Esophagus squamous epithelium (tissue), 5 donors: ENCODE measurements at places on chromosomes 5 and 9.

DNA sequence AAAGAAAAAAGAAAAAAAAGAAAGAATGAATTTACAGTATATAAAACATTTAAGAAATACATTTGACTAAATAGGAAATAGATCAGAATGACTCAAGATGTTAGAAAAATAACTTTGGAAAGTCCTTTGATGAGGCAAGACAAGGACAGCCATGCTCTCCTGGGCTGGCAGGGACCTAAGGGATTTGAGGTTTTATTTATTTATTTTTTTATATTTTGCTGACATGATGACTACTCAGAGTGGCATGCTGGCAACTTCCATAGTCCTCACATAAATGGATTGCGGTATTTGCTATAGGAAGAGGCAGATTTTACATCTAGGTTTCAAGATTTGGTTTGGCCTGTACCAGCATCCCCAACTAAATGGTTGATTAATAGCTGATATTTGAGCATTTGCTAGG, 17.7 kb downstream of the SLC28A3 start:
- no peak for DNase-seq

DNA sequence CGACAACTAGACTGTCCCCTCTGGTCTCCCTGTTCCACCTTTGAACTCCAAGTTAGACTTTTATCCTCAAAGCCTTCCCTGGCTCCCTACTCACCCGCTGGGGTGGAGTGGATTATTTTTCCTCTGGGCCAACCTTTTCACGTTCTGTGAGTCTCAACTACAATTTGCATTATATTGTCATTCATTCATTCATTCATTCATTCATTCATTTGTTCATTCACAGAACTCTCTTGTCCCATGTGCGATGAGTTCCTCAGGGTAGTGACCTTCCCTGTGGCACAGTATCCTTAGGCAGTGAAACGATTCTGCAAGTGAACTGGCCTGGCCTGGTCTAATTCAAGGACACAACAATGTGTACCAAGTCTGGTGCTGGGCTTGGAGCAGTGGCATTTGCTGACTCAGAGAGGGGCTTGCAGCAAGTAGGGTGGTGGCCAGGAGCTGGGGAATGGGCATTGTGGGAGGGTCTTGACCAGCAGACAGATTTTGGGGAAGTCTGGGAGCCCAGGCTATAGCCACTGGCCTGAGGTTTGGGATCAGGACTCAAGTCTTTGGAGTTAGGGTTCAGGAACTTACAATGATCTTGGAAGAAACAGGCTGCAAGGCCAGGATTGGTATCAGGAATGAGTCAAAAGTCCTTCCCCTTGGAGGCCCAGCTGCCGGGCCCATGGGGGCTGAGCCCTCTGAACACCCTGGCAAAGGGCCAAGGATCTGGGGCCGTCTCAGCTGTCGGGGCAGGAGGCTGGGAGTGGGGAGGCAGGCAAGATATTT, 37.2 kb upstream of the COL15A1 start:
- DNase-seq, result no peak

- no peak for DNase-seq
These were observed 6.4 kb downstream of the ARRDC1 start for GRCh38 chr9:137611623-137612609.

- DNase-seq, result no peak
These were observed 190.5 kb downstream of the GAS1 start for GRCh38 chr9:86756576-86757381.

DNA sequence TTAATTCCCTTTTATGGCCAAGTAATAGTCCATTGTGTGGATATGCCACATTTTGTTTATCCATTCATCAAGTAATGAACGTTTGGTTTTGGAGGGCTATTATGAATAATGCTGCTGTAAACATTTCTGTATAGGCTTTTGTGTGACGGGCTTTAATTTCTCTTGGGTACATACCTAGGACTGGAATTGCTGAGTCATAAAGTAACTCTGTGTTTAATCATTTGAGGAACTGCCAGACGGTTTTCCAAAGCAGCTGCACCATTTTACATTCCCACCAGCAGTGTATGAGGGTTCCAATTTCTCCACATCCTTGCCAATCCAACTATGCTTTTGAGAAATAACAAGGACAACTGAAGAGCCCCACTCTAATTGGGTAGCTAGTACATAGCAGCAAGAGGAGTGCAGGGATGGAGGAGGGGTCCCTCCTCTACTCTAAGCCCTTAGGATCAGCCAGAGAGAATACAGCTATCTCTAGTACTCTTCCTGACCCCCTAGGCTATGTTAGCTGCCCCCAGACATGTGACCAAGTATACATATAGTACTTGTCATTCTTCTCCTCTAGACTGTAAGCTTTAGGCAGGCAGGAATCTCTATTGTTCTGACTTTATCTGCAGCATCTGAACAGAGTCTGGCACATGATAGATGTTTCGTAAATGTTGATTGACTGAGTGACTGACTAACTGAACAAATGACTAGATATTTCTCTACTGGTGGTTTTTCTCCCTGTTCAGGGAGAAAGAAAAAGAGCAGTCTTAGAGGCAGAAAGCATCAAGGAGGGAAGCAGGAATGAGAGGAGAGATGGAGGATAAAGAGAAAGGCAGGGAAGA, 22.1 kb upstream of the MATR3 start:
- no peak for DNase-seq

DNA sequence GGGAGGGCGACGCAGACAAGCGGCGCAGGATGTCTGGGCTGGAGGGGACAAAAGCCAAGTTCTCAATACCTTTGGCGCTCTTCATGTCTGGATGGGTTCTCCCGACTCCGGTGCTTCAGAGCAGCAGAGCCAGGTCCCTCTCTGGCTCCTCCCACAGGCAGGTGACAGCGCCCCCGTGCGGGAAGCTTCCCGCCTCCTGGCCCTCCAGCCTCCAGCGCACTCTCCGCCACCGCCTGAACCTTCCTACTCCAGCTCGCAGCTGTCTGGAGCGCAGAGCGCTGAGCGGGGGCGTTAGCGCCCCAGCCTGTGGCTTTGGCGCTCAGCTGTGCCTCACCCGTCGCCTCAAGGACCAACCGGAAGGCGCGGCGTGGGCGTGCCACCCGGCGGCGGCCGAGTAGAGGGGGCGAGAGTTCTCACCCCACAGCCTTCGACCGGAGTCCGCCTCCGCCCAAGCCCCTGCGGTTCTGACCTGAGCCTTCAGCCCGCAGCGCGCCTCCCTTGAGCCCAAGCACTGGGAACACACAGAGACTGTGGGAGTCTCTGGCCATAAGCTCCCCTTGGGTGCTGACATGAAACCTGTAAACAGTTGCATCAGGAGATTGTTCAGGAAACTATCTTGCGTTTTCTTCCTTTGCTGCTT, at the start of gene SLCO4C1:
Gene SLCO4C1 (minus strand): TSS at position 107 of the 640 bp plus-strand sequence. CDS start 22 bp downstream, at position 85.
- DNase-seq, result no peak

DNA sequence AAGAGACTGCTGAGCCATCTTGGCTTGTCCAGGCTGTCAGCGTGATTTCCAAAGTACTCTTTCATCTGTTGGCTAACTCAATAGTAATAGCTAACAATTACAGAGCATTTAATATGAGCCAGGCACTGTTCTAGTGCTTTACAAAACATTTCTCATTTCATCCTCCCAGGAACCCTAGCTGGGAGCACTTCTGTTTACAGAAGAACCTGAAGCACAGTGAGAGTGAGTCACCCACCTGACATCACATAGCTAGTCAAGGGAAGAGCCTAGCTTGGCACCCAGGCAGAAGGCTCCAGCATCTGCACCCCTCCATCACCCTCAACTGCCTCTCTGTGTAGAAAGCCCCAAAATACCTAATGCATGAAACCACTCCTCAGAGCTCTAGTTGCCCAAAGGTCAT, 57.5 kb upstream of the IQGAP2 start:
- no peak for DNase-seq

- no peak for DNase-seq
These were observed 27.3 kb downstream of the EXD3 start for GRCh38 chr9:137395666-137396010.

GRCh38 chr5:66713998-66714397, 117.8 kb downstream of the MAST4 start:
- no peak for DNase-seq

- no peak for DNase-seq
These were observed 132.1 kb downstream of the PCSK1 start for GRCh38 chr5:96300976-96301375.

GRCh38 chr5:170161069-170161468, 55.4 kb downstream of the FOXI1 start:
- DNase-seq, result no peak

DNA sequence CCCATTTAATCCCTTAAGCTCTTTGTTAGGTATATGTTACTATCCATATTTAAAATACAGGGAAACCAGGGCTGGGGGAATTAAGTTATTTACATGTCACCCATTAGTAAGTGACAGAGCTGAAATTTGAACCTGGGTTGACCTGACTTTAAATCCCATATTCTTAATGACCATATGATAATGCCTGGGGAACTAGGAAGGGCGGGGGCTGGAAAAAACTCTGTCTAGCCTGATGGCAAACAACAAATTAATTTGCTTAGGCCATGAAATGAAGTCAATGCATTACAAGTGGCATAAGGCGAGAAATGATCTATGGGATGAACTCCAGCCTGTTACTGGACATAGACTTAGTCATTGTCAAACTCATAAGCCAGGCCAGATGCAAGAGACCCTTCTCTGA, 325.7 kb upstream of the WWC1 start:
- DNase-seq, result no peak

DNA sequence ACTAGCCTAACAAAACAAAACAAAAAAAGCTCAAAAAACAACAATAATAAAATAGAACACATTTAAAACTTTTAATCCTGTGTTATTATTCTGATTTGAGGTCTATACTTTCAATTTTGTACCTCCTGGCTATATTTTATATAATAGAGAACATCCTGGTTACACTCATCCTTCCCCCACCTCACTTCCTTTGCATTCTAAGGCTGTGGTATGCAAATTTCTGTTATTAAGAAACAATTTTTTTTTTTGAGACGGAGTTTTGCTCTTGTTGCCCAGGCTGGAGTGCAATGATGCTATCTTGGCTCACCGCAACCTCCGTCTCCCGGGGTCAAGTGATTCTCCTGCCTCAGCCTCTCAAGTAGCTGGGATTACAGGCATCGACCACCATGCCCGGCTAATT, 3.1 kb upstream of the RPL37 start:
- no peak for DNase-seq

DNA sequence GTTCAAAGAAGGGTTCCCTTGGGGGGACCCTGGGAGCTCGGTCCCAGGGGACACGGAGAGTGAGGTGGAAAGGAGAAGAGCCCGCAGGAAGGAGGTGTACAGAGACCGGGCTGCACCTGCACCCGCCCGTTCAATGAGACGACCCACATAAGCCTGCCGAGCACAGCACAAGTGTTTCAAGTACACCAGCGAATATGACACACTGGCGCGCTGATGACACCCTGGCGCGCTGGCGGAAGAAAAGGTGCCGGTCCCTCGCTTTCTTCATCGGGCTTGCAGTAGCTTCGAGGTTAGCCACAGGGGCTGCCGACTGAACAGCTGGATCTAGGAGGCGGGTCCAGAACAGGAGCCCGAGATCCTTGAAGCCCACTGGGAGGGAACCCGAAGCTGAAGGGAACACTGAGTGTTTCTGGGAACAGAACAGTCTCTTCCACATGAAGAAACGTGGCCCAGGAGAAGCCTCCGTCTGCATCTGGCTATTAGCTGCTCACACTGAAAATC, 1.4 kb downstream of the TBC1D9B start:
- DNase-seq, result no peak

DNA sequence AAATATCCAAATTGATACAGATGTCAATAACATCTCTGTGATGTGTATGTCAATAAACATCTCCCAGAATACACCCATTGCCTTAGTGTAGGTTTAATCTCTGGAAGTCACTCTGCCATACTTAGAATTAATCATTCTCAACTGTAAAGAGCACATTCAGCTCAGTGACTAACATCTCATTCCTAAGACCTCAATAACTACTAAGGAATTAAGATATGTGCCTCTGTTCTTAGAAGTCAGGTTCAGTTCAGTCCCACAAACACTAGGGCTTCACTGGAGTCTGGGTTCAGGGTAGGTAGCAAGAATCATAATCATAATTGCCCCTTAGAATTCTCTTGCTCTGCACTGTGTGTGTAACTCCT, 31.7 kb downstream of the UGCG start:
- DNase-seq, result no peak

- no peak for DNase-seq
These were observed 82.9 kb downstream of the FEM1C start for GRCh38 chr5:115461506-115462290.

DNA sequence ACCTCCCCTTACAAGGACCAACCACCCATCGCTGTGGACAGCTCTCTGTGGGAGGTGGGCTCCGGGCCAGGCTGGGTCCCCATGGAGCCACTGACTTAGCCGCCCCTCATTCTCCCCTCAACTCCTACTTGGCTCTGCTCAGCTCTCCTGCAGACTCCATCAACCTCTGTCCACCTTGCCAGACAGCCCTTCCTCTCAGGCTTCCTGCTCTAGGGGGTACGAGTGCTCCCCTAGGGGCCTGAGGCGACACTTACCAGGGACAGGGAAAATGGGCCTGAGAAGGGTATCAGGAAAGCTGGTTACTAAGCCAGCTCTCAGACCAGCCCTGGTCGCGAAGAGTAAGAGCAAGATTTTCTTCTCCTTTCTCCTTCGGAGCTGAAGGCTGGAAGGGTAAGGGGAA, 43.9 kb downstream of the SHB start:
- no peak for DNase-seq

GRCh38 chr9:21556581-21557427, 74.7 kb upstream of the IFNE start:
- DNase-seq, result no peak

- DNase-seq, result no peak
These were observed 507.9 kb upstream of the DAP start for GRCh38 chr5:11268891-11269290.

DNA sequence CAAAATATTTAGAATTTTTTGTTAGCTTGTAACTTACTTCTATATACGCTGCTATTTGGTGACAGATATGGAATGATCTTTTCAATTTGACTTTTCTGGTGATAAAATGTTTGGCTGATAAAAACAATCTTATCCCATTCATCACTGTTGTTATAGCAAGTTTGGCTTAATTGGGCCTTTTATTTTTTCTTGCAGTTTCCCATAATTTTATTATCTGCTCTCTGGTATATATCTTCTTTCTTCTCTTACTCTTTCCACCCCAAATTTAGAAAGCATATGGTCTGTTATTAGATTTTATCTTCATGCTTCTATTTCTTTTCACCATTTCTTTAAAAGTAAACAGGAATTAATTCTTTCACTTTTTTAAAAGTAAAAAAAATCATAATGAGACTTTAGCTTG, 474.4 kb downstream of the TLE1 start:
- no peak for DNase-seq

DNA sequence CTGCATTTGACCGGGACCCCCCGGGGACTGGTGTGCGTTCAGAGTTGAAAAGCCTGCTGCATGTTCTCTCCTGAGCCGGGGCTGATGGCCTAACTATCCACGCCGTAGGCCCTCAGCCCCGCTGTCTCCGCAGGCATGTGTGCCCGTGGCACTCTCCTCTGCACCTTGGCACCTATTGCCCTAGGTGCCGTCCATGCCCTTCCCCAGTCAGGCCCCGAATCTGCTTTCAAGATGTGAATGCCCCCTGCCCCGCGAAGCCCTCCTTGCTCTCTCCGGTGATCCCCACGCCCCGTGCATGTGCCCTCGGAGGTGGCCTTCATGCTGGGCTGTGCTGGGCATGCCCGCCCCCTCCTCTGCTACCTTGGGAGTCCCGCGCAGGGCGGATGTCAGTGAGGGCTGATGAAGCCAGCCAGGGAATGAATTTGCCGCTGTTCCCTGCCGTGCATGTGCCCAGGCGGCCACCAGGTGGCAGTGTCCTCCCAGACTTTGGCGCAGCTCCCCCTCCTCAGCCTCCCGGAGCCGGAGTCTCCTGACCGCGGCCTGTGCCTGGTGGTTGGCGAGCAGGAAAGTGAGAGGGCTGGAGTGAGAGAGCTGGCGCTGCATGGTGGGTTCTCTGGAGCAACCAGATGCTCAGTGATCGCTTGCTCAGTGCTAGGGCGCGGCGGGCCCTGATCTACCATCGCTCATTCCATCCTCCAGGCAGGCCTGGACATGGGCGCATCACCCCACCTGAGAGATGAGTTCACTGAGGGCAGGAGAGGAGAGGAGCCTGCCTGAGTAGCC, 112.9 kb upstream of the LMX1B start:
- DNase-seq, result no peak
